H54 (cell line): ENCODE measurements at places on chromosomes 5 and 9.

- DNase-seq: peak; percentile 68
Measured at GRCh38 chr5:171494452-171495121, 75.1 kb downstream of the FGF18 start.

DNA sequence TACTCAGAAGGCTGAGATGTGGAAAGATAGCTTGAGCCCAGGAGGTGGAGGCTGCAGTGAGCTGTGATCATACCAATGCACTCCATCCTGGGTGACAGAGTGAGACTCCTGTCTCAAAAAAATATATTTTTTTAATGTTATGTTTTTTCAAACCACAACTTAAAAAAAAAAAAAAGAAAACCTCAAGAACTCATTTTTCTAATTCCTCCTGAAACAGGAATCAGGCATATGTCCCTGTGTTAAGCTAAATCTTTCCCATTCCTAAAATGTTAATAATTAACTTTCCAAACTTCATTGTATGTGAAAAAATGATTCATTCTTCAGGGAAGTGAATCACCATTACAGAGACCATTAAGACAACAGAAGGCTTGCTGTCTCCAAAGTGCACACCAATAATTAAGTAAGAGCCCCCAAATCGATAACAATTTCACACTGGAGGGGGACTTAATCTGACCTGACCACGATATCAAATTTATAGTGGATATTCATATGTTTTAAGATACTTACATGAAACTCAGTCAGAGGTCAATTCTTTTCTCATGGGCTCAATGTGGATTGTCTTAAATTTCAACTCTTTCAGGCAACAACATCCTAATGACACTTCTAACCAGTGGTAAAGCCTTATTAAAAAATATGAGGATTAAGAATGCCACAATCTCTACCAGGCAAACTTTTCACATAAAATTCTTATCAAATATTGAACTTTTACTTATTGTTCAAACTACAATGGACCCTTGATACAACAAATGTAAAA is 5.2 kb downstream of the CEMIP2 start:
- DNase-seq: peak; percentile 27

DNA sequence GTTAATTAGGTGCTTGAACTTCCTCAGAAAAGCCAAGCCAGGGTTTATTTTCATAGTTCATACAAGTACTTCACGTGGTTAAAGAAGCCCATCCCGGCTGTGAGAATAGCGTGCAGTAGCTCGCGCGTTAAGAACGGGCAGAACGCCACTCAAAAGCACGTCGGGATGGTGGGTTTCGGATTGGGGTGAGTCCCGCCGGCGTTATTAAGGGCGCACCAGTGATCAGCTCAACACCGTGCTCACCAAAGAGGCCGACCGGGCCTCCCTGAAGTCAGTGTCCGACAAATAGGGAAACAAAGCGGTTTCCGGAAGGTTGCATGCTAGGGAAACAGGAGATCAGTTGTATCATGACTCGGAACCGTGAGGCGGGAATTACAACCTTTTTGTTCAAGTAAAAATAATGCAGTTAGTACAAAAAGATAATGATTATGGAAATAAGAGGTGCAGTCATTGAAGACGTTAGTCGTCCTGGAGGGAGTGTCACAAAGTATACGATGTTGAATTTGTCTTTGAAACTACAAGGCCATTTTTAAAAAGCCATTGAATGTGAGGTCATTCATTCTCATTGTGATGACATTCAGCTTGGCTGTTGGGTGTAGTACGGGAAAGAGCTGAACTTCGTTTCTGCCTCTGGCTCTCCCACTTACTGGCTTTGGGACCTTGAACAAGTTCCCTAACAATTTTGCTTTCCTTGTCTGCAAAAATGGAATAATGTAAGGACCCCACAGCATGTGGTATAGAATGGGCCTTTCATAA is 992 bp downstream of the SETD9 start:
- DNase-seq: no peak

DNA sequence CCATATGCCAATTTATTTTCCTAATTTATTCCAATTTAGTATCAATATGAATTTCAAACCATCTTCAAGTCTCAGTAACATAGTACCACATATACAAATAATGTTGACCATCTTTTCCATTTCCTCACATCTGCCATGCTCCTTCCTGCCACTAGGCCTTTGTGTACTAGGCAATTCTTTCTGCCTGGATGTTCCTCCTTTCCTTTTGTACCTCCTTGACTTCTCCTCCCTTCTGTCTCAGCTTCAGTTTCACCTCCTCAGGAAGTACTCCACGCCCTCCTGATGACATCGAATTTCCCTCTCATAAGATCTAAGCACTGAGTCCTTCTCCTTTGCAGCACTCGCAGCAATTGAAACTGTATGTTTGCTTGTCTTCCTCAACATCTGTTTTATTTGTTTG is 53.9 kb downstream of the MEF2C start:
- DNase-seq: no peak

DNA sequence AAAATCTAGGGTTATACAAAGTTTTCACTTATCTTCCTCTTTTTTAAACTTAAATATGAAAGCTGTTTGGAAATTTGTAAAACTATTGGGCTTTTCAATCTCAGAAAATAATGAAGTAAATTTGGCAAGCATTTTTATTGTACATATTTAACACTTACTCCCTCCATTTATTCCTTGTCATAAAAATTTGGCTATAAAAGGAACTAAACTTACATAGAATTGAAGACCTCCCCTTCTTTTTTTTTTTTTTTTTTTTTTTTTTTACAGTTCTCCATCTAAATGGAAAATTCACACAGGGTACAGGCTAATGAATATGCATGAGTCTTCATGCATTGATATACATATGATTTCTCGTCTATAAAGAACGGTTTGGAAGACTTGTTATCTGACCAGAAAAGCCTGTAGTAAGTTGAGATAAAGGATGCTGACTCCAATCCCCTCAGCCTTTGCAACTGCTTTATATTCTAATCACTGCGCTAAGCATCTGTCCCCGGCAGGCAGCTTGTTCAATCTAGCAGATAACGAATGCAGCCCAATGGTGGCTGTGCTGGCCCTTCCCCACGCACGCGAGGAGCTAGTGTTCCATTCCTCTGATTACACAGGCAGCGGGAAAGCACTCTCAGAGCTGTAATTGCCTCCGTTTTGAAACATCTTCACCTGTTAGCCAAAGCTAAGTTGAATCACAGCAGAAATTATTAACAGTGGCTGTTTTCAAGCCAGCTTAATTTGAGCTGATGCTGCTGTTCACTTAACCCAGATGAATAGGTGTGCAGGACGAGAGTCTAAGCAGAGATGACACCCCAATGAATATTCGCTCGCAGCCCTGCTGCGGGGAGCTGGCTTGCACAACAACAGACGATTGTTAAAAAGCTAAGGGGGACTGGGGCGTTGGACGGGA is 453.8 kb upstream of the ZNF608 start:
- peak; percentile 1 for DNase-seq

GRCh38 chr9:21322911-21323461 is 12.2 kb downstream of the KLHL9 start:
- DNase-seq: no peak

GRCh38 chr5:174229514-174230370 is 184.2 kb downstream of the NSG2 start:
- DNase-seq: peak; percentile 35

DNA sequence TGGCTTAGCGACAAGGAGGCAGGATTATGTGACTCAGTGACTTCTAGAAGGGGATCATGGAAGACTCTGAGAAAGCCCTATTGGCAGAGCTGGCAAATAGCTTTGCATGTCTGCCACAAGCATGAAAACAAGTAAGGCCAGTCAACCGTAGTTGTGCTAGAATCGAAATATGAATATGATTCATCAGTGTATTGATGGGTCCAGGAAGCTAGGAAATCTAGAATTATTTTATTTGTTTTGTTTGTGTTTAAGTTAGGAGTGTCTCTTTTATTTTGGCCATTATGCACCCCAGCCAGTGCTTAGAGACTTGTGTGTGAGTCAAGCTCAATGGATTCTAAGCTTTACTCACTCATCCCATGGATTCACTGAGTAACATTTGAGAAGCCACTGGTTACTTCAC is 3.8 kb upstream of the ITGA2 start:
- no peak for DNase-seq

- DNase-seq: no peak
Measured at GRCh38 chr5:173592050-173592669, 24.3 kb downstream of the BOD1 start.

- DNase-seq: no peak
Measured at GRCh38 chr5:76851728-76852369, 2.0 kb downstream of the S100Z start.

- DNase-seq: no peak
Measured at GRCh38 chr9:137136881-137137607, 1.9 kb upstream of the GRIN1 start.

GRCh38 chr5:80194468-80194867 is 61.4 kb downstream of the SERINC5 start:
- no peak for DNase-seq

- DNase-seq: no peak
Measured at GRCh38 chr9:122394265-122395125, 23.7 kb downstream of the PTGS1 start.

DNA sequence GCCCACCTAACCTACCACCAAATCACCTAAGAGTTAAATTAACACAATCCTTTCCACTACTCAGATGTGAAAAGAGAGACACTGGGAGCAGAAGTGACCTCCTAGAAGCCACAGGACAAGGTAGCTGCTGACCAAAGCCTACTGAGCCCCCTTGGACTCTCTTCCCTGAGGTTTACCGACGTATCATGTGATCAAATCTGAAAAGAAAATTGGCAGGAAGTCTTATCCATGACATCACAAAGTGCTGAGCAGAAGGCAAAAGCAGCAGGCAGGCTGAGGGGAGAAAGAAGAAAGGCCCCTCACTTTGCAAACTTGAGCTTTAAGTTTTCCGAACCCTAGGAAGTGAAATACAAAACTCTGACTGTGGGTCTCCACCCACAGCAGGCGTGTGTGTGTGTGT is 11.1 kb downstream of the PRELID2 start:
- no peak for DNase-seq

DNA sequence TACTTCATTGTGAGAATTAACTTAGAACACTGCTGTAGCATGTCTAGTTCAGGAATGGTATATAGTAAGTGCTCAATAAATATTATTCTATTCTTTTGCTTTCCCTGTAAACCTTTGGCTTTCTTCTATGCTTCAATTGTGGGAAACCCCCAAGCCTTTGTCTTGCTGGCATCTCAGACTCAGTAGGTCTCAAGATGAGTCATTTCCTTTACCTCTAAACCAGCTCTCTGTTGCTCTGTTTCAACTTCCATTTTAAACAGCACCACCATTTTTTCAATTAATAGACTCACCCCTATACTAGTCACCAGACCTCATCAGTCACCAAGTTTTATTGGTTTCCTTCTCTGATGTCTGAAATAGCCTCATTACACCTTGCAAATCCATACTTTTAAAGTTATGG is 43.5 kb downstream of the DMAC1 start:
- DNase-seq: no peak

- no peak for DNase-seq
Measured at GRCh38 chr9:76400534-76401096, 6.4 kb upstream of the RFK start.

- DNase-seq: no peak
Measured at GRCh38 chr5:42951293-42951840, 88.8 kb downstream of the ANXA2R start.

DNA sequence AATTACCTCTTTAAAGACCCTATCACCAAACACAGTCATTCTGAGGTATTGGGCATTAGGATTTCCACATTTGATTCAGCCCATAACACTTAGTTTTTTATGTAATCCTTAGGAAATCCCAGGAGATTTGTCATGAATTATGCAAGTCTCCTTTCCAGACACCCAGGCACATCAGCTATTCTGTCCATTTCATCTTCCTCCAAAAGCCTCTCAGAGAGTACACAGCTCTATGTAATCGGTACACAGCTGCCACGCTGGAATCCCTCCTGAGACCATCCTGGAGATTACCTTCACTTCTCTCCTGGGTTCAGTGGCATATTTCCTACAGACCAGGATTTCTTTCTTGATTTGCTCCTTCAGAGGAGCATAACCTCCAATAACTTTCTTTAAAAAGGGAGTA is 2309.8 kb upstream of the WWC1 start:
- DNase-seq: no peak

GRCh38 chr9:6780690-6781089 is 22.9 kb downstream of the KDM4C start:
- DNase-seq: no peak

DNA sequence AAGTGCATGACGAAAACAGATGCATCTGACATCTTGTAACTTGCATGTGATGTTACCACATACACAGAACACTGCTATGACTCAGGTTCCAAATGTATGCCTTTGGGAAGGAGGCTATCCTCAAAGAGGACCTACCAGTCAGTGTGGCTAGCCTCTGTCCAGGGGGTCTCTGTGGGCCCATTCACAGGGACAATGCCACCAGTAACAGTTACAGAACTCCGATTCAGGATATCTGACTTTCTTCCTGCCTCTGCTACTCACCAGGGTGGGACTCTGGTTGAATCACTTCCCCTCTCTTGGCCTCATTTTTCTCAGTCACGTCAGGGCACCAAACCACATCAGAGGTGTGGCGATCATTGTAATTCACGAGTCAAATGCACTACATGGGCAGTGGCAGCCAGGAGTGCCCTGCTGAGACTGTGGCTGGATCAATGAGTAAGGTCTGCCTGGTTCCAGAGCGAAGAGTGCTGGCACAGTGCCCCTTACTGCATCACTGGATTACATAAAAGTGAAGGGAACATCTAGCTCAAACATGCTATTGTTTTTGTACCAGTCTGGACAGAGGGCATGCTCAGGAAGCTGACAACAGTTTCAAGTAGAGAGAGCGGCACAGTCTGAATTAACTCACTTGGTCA is 13.2 kb downstream of the ATOX1 start:
- peak; percentile 68 for DNase-seq

- DNase-seq: no peak
Measured at GRCh38 chr5:17426104-17426749, 71.8 kb upstream of the TAF11L2 start.

DNA sequence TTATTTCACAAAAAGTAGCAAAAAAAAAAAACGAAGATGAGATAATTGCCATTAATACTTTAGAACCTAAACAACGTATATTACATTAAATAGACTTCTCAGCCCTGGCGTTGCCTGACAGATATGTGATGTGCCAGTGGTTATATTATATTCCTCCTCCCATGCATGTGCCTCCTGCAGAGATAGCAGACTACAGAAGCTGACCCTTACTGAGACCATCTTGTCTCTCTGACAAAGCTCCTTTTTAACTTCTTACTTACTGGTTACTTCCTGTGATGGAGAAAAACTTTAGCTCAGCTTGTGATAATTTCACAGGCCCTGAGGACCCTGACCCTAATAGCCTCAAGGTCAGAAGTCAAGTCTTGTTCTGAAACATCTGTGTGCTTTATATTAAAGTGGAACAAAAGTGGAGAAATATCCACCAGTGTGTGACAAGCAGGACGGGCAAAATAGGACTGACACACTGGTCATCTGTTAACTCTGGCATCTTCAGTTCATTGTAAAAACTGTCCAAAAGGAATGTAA is 80.6 kb upstream of the POU5F2 start:
- DNase-seq: no peak

GRCh38 chr9:81410201-81410600 is 279.1 kb downstream of the TLE1 start:
- peak; percentile 46 for DNase-seq

DNA sequence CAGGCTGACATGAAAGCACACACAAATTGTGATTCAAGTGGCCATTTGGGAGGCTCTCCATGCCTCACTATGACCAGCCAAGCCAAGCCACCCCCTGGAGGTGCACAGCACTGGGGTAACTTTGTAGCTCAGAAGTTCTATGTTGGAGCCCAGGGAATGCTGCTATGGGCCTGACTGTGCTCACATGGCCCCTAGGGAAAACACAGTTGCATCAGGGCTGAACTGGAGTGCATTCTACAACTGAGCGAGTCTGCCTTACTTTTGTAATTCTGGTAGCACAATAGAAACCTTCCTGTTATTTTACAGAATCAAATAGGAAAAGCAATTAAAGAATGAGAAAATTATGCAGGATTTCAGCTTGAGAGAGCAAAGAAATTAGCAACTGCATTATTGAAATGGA is 455.5 kb upstream of the TRPC7 start:
- DNase-seq: no peak
